ENCODE measurements at places on chromosomes 16 and 17.

DNA sequence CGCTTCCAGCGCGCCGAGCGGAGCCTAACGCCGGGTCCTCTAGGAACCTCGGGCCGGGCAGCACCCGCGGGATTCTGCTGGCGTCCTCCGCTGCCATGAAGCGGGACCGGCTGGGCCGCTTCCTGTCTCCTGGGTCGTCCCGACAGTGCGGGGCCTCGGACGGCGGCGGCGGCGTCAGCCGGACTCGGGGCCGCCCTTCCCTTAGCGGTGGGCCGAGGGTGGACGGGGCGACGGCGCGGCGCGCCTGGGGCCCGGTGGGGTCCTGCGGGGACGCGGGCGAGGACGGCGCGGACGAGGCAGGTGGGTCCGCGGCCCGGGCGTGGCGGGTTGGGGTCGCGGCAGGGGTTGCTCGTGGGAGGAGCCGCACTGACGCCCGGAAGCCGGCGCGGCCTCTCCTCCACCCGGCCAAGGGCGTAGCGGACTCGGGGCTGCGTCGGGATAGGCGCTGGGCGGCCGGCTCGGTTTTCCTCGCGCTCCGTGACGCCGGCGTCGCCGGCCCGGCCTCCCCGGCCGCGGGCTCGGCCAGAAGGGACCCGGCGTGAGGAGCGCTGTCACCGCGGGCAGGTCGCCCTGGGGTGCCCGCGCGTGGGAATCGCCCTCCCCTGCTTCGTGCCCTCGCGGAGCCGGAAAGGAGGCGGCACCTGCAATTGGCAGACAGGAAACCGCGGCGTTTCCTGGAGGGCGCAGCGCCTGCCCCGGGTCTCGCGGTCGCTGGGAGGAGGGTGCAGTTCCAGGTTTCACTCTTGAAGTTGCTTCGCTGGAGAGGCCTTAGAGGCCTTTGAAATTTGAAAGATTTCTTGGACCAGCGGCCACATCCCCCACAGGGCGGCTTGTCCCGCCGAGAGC lies 432 bp downstream of the ZNF276 start:
- no peak for DNase-seq

GRCh38 chr17:29590411-29591145 lies 1.1 kb upstream of the GIT1 start:
- peak; percentile 64 for DNase-seq

- no peak for DNase-seq
Measured at GRCh38 chr17:55152236-55152635, 112.5 kb upstream of the HLF start.

- DNase-seq: no peak
Measured at GRCh38 chr16:69321080-69321479, 9.3 kb downstream of the PDF start.

DNA sequence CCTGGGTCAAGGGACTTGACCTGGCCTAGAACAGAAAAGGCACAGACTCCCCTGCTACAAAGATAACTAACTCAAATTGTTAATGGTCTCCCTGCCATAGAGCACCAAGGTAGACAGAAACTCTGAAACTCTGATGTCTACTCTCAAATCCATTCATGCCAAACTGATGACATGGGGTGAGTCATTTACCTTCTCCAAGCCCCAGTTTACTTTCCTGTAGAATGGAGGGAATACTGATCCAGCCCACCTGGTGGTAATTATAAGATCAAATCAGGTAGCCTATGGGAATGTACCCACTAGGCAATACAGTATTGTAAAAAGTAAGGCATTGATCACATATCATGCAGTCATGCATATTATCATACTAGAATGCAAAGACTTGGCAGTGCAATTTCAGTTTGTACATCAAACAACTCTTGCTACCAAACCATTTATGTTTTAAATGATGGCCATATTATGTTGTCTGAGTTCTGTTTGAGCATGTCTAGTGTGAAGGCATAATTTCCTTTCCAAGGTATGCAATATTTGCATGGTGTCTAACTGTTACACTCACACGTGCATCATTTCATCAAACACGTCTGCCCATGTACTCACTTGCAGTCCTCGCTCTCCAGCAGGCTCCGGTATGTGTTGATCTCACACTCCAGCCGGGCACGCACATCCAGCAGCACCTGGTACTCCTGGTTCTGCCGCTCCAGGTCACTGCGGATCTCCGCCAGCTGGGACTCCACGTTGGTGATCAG lies 3.0 kb downstream of the KRT31 start:
- DNase-seq: no peak

- DNase-seq: peak; percentile 89
Measured at GRCh38 chr17:7887038-7887481, 1.5 kb upstream of the CHD3 start.

DNA sequence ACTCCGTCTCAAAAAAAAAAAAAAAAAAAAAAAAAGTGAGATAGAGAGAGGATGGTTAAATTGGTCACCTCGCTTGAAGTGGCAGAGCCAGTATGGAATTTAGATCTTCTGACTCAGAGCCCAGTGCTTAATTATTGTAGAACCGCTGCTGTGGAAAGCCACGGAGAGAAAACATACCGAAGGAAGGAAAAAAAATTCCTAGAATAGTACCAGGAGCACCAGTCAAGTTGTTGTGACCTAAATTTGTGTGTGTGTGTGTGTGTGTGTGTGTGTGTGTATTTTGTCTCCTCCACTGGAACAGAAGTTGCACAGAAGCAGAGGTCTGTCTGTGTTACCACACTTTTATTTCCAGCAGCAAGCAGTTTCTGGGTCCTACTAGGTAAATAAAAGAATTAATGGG lies 10.6 kb upstream of the NUP85 start:
- no peak for DNase-seq

DNA sequence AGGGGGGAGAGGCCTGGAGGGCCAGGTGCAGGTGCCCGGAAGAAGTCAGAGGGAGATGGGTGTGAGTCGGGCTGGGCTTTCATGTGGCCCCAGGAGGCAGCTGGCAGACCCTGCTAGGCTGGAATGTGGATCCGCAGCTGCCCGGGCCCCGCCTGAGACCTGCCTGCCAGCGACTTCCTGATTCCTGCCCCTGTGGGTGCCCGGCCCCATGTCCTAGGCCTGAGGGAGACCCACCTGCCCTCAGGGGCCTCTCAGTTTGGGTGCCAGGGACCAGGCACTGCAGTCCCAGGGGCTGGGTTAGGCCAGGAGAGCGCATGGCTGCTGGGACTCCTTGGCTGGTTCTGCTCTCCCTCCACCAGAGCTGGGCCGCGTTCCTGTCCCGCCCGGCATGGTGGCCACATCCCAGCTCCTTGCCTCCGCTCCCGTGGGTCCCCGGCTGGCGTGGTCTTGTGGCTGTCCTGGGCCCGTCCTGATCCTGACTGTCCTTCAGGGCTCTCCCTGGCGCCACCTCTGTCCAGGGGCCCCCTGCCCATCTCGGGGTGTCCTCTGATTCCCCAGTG lies 22.1 kb upstream of the SPNS2 start:
- DNase-seq: peak; percentile 57

- DNase-seq: no peak
Measured at GRCh38 chr17:83203472-83204221, 124.2 kb downstream of the METRNL start.

GRCh38 chr16:4166821-4167220 lies 50.6 kb upstream of the ADCY9 start:
- DNase-seq: no peak

DNA sequence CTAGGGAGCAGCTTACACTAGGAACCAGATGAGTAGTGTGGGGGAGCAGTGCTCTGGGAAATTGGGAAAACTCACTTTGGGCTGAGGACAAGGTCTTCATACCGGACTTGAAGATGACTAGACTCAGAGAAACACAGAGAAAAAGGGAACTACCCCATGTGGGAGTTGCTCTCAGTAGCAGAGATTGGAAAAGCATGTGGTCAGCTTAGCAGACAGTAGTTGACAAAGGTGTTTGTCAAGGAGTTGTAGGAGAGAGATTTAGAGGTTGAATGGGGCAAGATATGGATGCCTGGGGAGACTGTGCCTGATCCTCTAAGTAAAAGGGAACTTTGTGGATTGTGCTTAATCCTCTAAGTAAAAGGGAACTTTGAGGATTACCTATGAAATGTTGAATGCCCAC lies 194.5 kb upstream of the COX10 start:
- no peak for DNase-seq

GRCh38 chr16:84597528-84597896 lies 20.4 kb downstream of the COTL1 start:
- DNase-seq: no peak

DNA sequence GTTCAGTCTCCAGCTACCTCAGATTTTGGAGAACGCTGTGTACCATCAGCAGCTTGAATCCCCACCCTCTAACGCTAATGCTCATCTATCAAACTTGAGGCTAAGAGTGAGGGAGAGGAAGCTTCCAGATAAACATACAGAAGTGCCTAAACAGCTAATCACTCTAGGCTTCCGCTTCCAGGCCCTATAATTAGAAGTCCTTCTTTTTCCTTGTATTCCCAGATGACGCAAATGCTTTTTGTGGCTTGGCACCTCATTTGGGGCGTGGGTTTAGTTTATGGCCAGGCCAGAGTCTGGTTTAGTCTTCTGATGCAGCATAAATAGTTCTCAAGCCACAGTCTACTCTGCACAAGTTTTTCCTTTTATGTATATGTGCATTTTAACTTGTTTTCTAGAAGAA lies 263.4 kb downstream of the BCAS3 start:
- no peak for DNase-seq

- DNase-seq: peak; percentile 59
Measured at GRCh38 chr17:17108451-17109049, 66.3 kb downstream of the MPRIP start.

- DNase-seq: no peak
Measured at GRCh38 chr17:44589316-44590071, 32.2 kb downstream of the FZD2 start.

- no peak for DNase-seq
Measured at GRCh38 chr17:40836020-40836419, 13.6 kb upstream of the KRT10 start.

- peak; percentile 95 for DNase-seq
Measured at GRCh38 chr17:69327060-69327831, at the start of gene ABCA5. Gene ABCA5 (minus strand): TSS chr17:69327133. CDS start chr17:69314415, 12,718 bp downstream.

GRCh38 chr17:9044772-9045463 lies 23.6 kb downstream of the NTN1 start:
- DNase-seq: no peak

- no peak for DNase-seq
Measured at GRCh38 chr17:74141612-74142011, 61.9 kb upstream of the RPL38 start.

DNA sequence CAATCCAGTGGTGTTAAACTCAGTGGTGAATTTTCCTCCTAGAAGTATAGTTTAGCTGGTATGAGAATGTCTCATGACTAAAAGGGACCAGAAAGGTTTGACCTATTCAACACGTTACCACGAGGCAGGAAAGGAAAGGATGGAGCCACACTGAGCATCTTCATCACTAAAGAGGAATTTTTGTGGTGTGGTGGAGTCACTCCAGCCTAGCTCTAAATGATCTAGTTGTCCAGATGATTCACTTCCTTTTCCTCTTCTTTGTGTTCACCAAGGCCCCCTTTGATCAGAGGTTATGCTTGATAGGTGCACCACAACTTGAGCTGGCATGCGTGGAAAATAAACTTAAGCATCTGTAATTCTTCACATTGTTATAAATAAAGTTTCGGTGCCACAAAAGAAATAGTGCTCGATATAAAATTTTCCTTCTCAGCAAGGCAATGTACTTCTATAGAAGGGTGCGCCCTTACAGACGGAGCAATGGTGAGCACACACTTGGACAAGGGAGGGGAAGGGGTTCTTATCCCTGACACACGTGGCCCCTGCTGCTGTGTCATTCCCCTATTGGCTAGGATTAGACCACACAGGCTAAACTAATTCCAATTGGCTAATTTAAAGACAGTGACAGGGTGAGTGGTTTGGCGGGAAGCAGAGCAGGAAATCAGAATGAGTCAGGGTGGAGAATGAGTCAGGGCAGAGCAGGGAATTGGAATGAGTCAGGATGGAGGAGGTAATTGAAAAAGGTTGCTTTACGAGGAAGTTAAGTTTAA lies 254.6 kb downstream of the HS3ST3A1 start:
- DNase-seq: no peak

- DNase-seq: no peak
Measured at GRCh38 chr17:80296221-80296620, 35.6 kb downstream of the RNF213 start.

- peak; percentile 73 for DNase-seq
Measured at GRCh38 chr17:17523001-17523730, 27.0 kb upstream of the RASD1 start.

DNA sequence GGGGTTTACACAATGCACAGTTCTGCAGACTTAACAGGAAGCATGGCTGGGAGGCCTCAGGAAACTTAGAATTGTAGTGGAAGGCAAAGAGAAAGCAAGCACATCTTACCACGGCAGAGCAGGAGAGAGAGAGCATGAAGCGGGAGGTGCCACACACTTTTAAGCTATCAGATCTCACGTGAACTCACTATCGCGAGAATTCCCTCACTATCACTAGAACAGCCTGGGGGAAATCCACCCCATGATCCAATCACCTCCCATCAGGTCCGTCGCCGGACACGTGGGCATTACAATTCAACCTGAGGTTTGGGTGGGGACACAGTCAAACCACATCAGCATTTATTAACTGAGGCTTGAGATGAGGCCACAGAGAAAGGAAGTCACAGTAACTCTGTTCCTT lies 326.7 kb downstream of the C16orf95 start:
- no peak for DNase-seq

GRCh38 chr16:29702269-29702668 lies 23.3 kb downstream of the QPRT start:
- DNase-seq: no peak

- no peak for DNase-seq
Measured at GRCh38 chr17:11094331-11094730, 146.7 kb upstream of the SHISA6 start.

GRCh38 chr16:81532491-81533174 lies 88.0 kb downstream of the CMIP start:
- DNase-seq: no peak

DNA sequence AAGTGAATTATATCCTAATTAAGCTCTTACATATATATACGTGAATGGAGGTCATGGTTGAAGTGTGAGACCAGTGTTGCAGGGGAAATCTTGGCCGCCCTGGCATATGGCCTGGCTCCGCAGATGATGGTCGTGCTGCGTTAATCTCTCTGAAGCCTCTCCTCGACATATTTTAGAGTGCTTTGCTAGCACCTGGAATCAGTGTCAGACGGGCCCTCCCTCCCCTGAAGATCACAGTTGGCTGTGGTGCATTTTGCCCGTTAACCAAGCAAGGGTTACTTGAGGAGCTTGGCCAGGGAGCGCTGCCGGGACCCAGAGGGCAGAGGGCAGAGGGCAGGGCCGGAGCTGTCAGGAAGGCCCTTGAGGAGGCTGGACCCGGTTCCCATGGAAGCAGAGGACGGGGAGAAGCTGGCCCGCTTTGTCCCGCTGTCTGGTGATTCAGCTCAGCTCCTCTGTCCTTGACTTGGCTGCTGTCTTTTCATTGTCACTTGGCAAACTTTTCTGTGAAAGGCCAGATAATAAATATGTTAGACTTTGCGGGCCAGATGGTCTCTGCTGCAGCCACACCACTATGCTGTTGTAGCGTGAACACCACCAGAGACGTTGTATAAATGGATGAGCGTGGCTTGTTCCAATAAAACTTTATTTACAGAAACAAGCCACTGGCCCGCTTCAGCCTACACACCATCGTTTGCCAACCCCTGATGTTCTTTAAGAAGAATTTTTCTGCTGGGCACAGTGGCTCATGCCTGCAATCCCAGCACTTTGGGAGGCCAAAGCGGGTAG lies 32.3 kb downstream of the CIBAR2 start:
- no peak for DNase-seq
